ENCODE measurements at places on chromosomes 6 and 20.
A peak's percentile ranks its signal among the peaks of the same experiment; 100 is the strongest.

DNA sequence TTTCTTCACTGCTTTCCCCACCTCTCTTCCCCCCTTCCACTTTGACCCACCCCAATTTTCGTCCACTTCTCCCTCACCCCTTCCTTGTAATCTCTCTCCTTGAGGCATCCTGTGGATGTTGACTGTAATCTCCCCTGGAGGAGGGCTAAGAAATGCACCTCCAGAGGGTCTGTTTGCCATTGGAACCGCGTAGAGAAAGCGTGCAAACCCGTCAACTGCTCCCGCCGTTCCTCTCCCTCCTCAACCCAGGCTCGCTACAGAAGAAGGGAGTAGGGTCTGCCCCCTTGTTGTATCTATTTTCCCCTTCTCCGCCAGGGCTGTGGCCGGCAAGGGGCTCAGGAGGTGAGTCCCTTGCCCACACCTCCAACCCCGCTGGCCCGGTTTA is 502 bp upstream of the HTR1E start:
- DNase-seq, result no peak

DNA sequence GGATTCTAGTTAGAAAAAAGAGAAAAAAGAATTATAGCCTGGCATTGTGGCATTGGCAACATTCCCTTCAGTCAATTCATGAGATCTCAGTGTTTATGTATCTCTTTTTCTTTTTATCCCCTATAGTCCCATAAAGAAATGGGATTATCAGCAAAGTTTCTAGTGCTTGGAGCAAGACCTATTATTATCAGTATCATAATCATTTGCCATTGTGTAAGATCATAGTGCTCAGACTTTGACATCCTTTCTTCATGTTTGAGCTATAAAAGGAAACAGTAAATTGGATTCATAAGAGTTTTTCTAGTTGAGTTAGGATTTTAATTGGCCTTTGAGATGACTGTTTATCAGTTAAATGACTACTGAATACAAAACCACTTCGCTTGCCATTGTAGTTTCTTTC is 295.6 kb downstream of the GRIK2 start:
- no peak for DNase-seq

DNA sequence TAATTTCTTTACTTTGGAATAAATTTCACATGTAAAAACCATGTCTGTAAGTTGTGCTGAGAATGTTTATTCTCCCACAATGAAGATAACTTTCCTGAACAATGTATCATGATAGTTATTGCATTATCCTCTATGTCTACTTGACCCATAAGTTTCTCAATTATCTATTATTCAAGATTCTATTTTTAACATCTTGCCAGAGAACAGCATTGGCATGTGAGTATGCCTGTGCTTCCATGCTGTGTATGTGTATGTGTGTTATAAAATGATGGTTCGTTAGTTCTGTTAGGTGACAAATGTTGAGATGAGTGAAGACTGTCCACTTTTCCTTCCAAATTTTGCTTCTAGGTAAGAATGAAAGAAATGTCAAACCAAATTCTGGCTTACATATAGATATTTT is 111.9 kb downstream of the EYA4 start:
- no peak for DNase-seq

DNA sequence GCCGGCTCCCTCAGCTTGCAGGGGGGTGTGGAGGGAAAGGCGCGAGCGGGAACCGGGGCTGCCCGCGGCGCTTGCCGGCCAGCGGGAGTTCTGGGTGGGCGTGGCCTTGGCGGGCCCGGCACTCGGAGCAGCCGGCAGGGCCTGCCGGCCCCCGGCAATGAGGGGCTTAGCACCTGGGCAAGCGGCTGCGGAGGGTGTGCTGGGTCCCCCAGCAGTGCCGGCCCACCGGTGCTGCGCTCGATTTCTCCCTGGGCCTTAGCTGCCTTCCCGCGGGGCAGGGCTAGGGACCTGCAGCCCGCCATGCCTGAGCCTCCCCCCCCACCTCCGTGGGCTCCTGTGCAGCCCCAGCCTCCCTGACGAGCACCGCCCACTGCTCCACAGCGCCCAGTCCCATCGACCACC is 514.5 kb upstream of the GJE1 start:
- DNase-seq, result no peak

GRCh38 chr20:52383995-52384621 is 192.5 kb upstream of the ZFP64 start:
- DNase-seq, result no peak

- no peak for DNase-seq
Measured at GRCh38 chr20:36861625-36861874, 14.4 kb upstream of the TLDC2 start.

- DNase-seq, result no peak
Measured at GRCh38 chr6:77857421-77857820, 204.6 kb downstream of the MEI4 start.

- peak; percentile 8 for DNase-seq
Measured at GRCh38 chr6:137332637-137333280, 113.6 kb upstream of the IFNGR1 start.

- peak; percentile 49 for DNase-seq
Measured at GRCh38 chr6:28838289-28838633, 85.5 kb downstream of the TRIM27 start.

GRCh38 chr6:159959165-159959975 is 9.5 kb upstream of the IGF2R start:
- DNase-seq, result no peak

- no peak for DNase-seq
Measured at GRCh38 chr20:4136078-4136966, 121.0 kb upstream of the RNF24 start.

DNA sequence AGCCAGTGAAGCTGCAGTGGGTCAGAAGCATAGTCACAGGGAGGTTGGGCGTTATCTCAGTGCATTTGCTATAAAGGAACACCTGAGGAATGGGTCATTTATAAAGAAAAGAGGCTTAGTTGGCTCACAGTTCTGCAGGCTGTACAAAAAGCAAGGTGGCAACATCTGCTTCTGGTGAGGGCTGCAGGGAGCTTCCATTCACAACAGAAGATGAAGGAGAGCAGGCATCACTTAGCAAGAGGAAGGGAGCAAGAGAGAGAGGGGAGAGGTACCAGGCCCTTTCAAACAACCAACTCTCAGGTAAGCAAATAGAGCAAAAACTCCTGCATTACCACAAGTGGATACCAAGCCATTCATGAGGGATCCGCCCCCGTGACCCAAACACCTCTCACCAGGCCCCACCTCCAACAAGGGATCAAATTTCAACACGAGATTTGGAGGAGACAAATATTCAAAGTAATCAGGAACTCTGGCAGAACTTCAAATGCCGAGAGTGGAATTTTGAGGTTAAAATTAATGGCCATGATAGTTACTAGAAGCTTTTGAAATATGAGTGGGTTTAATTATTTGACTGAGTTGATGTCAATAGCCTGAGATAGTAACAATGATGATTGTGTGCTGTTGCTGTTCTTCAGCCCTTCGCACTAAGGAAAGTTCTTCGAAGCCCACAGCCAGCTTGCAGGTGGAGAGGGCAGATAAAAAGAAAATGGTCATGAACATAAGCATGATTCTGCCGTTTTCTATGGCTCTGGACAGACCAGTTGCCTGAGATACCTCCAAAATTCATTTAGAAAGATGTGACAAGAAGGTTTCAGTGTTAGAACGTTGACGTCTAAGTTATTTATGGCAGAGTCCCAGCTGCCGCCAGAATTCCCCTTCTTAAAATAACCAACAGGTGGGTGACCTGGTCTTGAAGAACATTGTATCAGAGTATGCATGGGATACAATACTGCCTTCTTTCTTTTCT is 55.3 kb upstream of the ADTRP start:
- DNase-seq, result no peak

- no peak for DNase-seq
Measured at GRCh38 chr6:43903739-43904290, 133.8 kb downstream of the VEGFA start.

DNA sequence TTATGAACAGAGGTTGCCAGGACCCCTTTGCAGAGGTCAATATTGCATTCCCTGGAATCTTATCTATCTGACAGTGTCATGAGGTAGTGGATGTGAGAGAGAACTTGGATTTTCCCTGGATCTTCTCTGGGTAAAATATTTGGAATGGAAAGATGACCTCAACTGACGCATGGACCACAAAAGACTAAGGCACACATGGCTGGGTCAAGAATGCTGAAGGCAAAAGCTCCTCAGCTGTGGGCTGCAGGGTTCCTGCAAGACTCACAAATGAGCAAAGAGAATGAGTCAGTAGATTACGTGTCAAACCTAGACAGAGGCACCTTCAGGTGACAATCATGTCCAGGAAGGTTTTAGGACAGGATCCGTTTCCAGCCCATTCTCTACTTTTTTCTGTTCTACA is 484.0 kb downstream of the C6orf118 start:
- no peak for DNase-seq

DNA sequence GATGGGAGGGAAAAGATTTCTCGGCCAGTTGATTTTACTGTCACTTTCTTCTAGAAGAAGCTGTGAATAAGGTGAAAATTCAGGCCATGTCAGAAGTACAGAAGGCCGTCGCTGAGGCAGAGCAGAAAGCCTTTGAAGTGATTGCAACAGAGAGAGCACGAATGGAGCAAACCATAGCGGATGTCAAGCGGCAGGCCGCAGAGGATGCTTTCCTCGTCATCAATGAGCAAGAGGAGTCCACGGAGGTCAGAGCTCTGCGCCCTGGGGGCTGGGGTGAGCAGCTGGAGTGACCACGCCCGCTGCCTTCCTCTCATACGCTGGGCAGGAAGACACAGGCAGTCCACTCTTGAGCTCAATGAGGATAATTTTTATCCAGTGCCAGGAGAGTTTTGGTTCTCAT is 21.8 kb upstream of the C20orf144 start:
- DNase-seq, result no peak

- no peak for DNase-seq
Measured at GRCh38 chr6:89411145-89412070, 665 bp downstream of the RRAGD start.

GRCh38 chr6:1538369-1538768 is 71.3 kb upstream of the FOXC1 start:
- DNase-seq, result no peak

DNA sequence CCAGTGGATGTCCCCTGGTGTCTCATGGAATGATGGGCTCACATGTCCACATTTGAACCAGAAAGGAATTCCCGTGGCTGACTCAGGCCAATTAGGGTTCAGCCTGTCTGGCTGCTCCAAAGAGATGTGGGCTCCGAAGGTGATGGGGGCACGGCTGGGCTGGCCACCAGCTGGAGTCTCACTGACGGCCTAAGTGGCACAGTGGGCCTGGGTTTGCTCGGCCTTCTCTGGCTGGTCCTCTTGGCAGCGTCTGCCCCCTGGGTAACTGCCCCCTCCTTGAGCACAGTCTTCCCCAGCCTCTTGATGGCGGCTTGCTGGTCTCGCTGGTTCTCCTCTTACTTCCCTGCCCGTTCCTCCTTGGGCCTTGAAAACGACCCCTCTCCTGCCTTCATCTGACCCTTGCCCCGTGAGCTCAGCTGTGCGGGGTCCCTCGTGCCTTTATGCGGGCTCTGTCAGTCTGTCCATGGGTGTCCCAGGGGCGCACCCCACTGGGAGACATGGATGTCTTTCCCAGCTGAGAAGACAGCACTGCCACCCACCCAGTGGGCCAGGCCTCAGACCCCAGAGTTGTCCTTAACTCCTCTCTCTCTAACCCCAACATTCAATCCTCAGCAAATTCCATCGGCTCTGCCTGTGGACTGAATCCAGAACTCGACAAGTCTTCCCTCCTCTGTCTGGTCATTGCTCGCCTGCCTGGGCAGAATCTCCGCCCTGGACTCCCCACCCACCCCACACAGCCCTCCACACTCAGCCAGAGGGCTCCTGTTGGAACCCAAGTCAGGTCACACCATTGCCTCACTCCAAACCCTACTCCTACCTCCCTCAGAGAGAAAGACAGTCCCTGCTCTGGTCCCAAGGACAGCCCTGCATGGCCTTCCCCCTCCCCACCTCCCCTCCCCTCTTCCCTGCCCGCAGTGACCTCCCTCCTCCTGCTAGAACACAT is 78.7 kb downstream of the CEBPB start:
- no peak for DNase-seq

GRCh38 chr20:17505636-17506517 is 25.3 kb downstream of the BFSP1 start:
- no peak for DNase-seq

GRCh38 chr20:25273046-25273445 is 25.2 kb downstream of the PYGB start:
- no peak for DNase-seq
